ENCODE measurements at places on chromosomes 7 and 10.

DNA sequence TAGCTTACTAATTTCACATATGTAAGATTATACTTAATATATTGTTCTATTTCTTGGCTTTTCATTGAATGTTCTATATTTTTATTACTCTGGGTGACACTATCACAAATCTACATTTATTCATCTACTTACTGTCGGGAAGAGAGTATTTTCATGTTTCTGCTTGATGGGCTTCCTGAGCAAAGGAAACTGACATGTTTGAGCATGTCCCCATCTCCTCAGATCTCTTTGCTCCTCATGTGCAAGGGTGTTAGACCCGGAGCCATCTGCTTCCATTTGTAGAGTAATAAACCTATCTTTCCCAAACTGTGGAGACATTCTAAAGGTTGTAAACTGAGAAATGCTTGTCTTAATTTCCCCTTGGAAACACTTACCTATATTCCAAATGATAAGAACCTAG, 103.5 kb downstream of the LSMEM1 start:
- DNase-seq, result no peak

DNA sequence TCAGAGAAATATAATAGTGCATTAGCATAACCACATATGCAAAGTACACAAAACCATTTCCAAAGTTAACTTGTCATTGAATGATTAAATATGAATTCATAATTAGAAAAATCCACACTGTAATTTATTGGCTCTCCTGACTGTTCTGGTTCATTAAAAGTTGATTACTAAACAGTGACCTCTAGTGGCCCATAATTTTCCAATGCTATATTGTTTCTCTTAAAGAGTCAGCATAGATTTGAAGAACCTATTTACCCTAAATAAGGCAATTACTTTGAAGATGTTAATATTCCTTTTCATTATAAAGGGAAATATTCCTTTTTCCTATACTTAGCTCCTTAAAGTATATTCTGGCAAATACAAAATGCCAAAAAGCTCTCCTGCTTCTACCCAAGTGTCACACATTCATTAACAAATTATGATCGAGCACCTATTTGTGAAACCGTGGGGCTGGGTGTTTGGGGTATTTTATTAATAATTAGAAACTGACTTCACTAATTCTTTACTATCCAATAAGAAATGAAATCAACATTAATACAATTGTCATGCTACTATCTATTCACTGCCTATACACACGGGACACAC, 86.2 kb downstream of the HIBADH start:
- peak; percentile 15 for DNase-seq

GRCh38 chr7:102306916-102307677, 20.4 kb downstream of the SH2B2 start:
- DNase-seq, result peak; percentile 87

- DNase-seq, result no peak
Measured at GRCh38 chr7:98879979-98880315, 1.6 kb downstream of the TRRAP start.

GRCh38 chr7:14635955-14636354, 266.6 kb downstream of the DGKB start:
- DNase-seq, result no peak

- no peak for DNase-seq
Measured at GRCh38 chr7:93866886-93867285, 23.7 kb downstream of the TFPI2 start.

GRCh38 chr7:90390926-90391325, 12.3 kb upstream of the CLDN12 start:
- no peak for DNase-seq

GRCh38 chr10:113026679-113027078, 76.6 kb downstream of the TCF7L2 start:
- no peak for DNase-seq

GRCh38 chr7:112995059-112995824, 91.4 kb downstream of the GPR85 start:
- no peak for DNase-seq

- no peak for DNase-seq
Measured at GRCh38 chr7:129535896-129536295, 33.6 kb downstream of the SMKR1 start.

- no peak for DNase-seq
Measured at GRCh38 chr7:103576641-103577040, 130.6 kb upstream of the SLC26A5 start.

DNA sequence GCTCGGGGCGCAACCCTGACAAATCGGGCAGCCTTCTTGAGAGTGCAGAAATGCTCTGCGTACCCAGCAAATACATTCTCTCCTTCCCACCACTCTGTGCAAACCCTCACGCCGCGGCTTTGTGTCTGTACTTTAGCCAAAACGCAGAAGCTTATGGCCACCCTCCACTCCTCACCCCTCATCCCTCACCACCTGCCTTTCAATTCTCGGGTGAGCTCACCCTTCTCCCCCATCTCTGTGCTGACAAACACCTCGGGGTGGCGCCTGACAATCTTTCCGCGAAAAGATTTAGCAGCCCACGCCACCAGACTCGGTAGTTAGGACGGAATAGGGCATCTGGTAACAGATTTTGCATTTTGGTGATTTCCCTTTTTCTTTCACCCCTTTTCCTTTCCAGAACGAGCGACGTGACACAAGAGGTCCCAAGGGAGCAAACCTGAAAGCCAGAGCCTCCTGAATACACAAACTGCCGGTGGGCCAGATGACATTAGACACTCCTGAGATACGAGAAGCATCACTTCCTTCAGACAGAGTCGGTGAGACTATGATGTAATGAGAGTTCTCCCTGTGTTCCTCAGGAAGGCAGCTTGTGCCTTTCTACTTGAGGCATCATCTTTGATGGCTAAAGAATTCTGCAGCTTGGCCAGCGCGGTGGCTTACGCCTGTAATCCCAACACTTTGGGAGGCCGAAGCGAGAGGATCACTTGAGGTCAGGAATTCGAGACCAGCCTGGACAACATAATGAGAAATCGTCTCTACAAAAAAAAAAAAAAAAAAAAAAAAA, 671 bp upstream of the ATAD1 start:
- DNase-seq, result peak; percentile 18

DNA sequence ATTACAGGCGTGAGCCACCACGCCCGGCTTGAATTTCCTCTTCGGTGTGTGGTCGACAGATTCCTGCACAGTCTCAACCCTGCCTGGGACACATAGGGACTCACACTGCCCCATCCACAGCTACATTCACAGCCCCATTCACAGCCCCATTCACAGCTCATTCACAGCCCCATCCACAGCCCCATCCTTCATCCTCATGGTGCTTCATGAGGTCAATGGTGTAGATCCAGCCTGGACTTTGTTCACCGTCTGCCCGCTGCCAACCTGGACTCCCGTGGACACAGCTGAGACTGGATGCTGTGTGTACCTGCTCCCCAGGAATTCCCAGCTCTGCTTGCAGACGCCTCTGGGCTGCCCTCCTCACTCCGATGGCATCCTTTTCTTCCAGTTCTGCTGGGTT, 5.2 kb downstream of the IDI2 start:
- no peak for DNase-seq

GRCh38 chr10:123800289-123800688, 91.3 kb downstream of the CPXM2 start:
- no peak for DNase-seq

DNA sequence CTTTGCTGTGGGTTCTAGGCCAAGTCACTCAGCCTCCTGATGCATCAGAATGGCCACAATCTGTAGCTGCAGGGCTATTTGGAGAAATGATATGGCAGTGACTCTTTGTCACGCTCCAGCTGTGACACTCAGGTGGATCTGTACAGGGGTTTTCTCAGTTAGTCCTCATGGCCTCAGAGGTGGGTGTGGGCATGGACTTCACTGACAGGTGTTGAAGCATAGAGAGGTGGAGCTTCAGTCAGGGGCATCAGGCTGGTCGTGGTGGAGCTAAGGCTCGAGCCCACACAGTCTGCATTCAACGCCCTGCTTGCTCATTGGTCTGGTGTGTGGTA, 21.2 kb downstream of the PALD1 start:
- DNase-seq, result no peak

DNA sequence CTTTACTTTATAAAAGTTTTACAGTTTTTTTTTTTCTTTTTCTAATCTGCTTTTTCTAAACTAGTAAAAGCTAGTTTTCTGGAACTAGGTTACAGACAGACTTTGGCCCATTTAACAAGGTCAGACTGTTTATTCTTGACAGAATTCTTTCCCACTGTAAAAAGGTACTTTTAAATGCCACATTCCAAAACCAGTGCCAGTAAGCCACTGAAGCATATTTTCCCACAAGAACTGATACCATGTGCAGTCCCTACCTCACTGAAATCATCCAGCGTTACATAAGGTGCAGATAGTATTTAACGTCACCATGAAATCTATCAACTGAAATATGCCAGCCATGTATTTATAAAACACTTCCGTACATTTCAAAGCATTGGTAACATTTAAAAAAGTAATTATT, 121.6 kb downstream of the CDK6 start:
- DNase-seq, result no peak

- DNase-seq, result no peak
Measured at GRCh38 chr7:96685755-96686154, 23.9 kb downstream of the SEM1 start.

- no peak for DNase-seq
Measured at GRCh38 chr7:23468526-23469149, 1.7 kb downstream of the IGF2BP3 start.
